ENCODE measurements at places on chromosomes 2 and 18.
A peak's percentile ranks its signal among the peaks of the same experiment; 100 is the strongest.

DNA sequence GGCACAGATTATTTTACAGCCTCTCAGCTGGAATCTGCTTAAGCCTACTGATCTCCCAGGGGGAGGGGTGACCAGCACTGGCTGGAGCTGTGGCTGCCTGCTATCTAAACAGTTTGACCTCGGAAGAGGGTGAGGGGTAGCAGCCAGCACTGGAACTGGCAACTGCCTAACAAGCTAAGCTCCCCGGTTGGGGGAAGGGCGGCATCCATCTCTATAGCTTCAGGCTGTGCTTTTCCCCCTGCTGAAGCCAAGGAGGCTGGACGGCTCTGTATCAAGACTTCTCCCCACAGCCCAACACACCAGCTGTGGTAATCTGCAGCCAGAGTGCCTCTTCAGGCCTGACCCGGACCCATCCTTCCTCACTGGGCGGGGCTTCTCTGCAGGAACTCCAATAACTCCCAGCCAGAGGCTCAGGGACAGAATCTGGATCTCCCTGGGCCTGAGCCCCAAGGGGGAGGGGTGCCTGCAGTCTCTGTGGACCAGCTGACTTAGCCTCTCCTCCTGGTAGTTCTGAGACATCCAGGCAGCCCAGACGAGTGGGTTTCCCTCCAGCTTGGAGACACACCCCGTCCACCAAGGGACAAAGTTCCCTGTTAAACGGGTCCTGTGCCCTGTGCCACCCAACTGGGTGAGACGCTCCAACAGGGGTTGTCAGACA, 560.2 kb downstream of the LRP1B start:
- DNase-seq: no peak

DNA sequence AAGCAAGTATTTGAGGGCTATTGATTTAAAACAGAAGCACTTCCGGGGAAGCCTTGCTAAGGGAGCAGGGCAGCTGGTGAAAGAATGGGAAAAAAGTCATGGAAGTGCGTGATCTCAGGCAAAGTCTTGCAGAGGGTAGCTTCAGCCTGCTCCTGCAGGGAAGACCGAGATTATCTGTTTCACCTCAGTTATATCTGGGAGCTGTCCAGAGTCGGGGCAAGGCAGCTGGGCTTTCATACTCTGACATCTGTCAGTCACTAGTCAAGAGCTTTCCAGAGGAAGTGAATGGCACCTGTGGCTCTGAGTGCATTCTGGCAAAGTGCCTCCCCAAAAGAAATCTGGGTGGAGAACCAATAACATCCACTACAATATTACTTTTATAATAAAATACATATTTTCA, 8.7 kb downstream of the NXPH2 start:
- DNase-seq: no peak

DNA sequence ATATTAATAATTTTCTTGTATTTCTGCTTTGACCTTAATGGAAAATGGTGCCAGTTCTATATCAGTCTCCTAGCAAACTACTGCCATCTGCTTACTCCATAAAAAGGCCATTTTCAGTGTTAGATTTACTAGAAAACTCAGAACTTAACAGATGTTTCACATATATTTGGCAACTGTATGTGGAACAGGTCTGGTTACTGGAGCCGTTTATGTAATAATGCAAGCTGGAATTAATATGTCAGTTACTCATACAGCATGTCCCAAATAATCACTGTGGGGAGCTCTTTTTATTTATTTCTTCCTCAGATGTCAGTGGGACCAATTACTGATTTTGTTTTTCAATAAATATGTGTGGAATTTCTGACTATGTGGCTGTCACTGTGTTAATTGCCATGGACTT, 1247.6 kb downstream of the CNTNAP5 start:
- DNase-seq: no peak

GRCh38 chr2:80894486-80894885, 589.9 kb upstream of the LRRTM1 start:
- no peak for DNase-seq

- no peak for DNase-seq
These were observed 203.1 kb downstream of the NCKAP5 start for GRCh38 chr2:133365117-133365516.

DNA sequence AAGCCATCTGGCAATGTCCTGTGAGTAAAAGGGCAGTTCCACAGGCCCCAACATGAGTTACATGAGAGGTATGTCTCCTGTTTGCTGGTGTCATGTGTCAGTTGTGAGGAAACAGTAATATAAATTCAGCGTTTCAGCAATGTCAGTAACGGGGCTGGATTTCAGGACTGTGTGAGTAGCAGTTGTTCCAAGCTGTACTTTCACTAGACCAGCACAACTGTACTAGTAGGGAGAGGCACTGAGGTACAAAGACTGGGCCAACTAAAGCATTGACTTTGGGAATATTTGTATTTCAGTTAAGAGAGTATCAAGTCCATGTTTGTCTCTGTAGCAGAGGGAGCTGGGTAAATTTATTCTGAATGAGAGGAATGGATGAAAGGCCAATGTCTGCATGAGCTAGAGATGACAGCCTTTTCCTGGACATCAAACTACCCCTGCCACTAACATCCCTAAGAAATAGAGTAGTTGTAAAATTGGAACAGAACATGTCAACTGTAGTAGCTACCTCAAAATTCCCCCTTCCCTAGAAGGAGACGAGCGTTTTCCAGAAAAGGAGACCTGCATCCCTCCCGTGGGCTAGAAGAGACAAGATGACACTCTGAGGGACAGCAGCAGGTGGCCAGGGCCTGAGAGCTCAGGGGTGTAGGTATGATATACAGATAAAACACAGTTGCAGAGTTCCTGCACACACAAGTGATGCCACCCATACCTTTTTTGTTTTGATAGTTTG, 24.4 kb downstream of the EIF4E2 start:
- peak; percentile 88 for DNase-seq

Measured in adipocyte (in vitro differentiated cells).